Stimulated activated CD8-positive, alpha-beta memory T cell treated with anti-CD3 and anti-CD28 coated beads, Interleukin-4, amount 100 ng/mL, for 24 hours (primary cell): ENCODE measurements at places on chromosomes 12 and 14.

DNA sequence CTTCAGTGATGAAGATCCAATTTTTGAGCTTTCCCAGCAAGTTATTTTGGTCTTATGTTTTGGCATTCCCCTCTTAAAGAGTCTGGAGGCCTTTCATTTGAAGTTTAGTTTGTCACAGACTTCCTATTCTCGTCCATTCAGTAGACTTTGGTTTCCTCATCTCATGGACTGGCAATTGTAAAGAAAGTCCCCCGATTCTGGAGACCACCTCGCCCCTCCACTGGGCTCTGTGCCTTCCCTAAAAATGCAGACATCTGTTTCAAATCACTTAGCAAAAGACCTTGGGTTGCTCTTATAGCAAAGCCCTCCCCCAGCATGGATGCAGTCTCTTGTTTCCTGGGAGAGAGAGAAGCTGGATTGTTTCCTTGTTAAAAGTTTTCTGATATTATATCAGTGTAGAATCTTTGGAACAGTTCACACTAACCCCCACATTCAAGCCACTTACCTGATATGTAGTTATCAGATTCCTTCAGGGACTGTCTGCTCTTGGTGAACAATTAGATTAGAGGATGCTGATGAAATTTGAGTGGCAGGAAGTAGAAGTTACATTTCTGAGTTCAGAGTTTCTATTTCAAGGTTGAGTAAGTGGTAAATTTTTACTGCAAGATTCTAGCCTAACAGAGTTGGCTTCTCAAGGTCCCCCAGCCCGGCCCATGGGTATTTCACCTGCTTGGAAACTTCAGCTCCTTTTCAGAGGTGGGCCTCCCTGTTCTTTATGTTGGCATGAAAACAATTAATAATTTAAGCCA, 56.3 kb downstream of the PLXNC1 start:
- DNase-seq: no peak

- no peak for DNase-seq
Observed at GRCh38 chr14:65623759-65624158, 211.2 kb downstream of the FUT8 start.

- DNase-seq: no peak
Observed at GRCh38 chr12:130227641-130228040, 65.4 kb downstream of the FZD10 start.

- no peak for DNase-seq
Observed at GRCh38 chr12:51829011-51829481, 19.5 kb downstream of the FIGNL2 start.

DNA sequence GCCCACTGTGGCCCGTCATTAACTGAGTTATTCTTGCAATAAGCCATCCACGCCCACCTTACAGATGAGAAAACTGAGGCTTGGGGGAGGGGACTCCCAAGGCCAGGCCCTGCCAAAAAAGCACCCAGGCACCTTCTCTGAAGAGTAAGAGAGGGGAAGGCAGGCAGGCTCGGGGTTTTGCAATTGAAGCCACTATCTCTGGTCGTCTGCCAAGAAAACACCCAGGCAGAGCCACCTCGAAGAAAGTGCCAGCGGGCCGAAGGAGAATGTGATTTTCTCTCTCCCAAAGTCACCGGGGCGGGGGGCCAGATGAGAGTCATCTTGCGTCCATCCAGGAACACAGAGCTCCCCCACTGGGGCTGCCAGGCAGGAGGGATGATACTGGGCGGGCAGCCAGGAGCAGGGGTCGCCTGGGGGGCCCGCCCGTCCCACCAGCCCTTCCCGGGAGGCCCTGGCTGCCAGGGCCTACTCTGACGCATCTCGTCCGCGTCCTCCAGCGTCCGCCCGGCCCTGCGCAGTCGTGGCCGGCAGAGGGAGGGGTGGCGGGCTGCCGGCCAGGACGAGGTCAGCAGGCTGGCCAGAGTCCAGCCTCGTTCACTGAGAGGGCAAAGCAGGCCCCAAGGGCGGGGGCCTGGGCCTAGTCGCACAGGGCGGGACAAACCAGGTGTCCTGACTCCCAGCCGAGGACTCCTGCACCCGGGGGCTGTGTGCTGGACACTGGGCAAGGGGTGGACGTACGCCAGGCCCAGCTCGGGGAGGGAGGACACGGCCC, 74.3 kb downstream of the RFLNA start:
- no peak for DNase-seq
